Endothelial cell (in vitro differentiated cells): ENCODE measurements at places on chromosomes 16 and 17.
A peak's percentile ranks its signal among the peaks of the same experiment; 100 is the strongest.

DNA sequence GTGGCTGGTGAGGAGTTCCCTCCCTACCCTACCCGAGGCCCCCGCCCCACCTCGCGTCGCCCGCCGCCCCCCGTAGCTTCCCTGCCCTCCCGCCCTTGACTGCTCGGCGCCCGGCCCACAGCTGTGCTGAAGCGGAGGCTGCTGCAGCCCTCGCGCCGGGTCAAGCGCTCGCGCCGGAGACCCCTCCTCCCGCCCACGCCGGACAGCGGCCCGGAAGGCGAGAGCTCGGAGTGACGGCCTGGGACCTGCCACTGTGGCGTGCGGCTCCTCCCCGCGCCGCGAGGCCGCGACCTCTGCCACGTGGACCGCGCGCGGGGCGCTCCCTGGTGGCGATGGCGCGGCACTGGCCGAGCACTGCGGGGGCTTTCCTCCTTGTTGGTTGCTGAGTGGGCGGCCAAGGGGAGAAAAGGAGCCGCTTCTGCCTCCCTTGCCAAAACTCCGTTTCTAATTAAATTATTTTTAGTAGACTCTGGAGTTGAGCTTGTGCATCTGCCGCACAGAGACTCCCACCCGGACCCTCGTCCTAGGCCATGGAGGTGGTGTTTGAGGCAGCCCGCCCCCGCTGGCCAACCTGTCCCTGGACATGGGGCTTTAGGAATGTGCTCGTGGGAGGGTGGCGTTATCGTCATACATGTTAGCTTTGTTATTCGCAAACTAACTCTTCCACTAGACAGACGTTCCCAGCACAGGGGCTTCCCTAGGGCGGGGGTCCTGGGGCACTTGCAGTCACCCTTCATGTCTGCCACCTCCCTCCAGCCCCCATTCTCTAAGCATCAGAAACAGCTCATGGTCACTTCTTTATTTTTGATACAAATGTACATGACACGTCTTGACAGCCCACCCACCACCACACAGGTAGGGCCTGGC is 4.4 kb downstream of the TP53I13 start:
- peaks cover 5% of the 10 kb centered on the region for H3K4me1 ChIP-seq
- peak overlapping the region; percentile 56 for H3K4me3 ChIP-seq
- H3K27ac ChIP-seq, result peak overlapping the region; percentile 48

- H3K36me3 ChIP-seq, result no peaks in the 10 kb centered on the region
- no peaks in the 10 kb centered on the region for H3K4me1 ChIP-seq
- no peak overlapping the region for H3K4me3 ChIP-seq
- no peak overlapping the region for H3K27ac ChIP-seq
Measured at GRCh38 chr16:88351491-88352101, 31.2 kb upstream of the ZNF469 start.

- H3K36me3 ChIP-seq, result no peaks in the 10 kb centered on the region
- H3K4me3 ChIP-seq, result no peak overlapping the region
- no peak for DNase-seq
- no peaks in the 10 kb centered on the region for H3K4me1 ChIP-seq
- no peaks in the 10 kb centered on the region for H3K27me3 ChIP-seq
Measured at GRCh38 chr16:78982096-78982744, 618.3 kb downstream of the MAF start.

DNA sequence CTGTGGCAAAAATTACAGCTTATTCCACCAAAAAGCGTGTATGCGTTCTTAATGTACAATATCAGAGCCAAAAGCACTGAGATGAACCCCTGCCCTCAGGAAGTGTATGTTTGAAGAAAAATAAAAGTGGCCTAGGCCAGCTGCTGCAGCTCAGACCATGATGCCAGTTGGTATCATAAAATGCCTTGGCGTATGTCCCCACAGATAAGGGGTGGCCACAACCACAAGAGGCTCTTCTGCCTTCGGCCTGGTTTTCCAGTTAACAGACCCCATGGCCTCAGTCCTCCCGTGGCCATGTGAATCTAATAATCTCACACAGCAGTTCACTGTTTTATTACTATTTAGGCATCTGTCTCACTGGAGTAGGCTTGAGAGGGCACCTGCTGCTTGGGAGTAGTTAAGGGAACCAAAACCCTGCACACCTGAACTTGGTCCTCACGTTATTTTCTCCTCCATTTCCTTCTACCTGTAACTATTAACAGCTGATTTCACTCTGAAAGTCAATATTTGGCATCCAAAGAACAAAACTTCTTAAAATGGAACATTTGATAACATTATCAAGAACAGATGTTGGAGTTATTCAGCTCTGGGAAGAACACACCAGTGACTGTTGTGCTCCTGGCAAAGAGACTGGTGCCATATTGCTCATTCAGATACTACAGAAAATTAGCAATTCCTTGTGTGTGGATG is 34.8 kb upstream of the ERN1 start:
- no peak for DNase-seq
- H3K4me3 ChIP-seq, result no peak overlapping the region
- no peaks in the 10 kb centered on the region for H3K4me1 ChIP-seq
- H3K27ac ChIP-seq, result no peak overlapping the region
- peaks cover 7% of the 10 kb centered on the region for H3K36me3 ChIP-seq

- no peak overlapping the region for H3K4me3 ChIP-seq
- H3K36me3 ChIP-seq, result peaks cover 17% of the 10 kb centered on the region
- H3K27me3 ChIP-seq, result no peaks in the 10 kb centered on the region
- H3K27ac ChIP-seq, result no peak overlapping the region
- no peaks in the 10 kb centered on the region for H3K4me1 ChIP-seq
- DNase-seq, result no peak
Measured at GRCh38 chr16:84973776-84974523, 37.4 kb downstream of the ZDHHC7 start.

DNA sequence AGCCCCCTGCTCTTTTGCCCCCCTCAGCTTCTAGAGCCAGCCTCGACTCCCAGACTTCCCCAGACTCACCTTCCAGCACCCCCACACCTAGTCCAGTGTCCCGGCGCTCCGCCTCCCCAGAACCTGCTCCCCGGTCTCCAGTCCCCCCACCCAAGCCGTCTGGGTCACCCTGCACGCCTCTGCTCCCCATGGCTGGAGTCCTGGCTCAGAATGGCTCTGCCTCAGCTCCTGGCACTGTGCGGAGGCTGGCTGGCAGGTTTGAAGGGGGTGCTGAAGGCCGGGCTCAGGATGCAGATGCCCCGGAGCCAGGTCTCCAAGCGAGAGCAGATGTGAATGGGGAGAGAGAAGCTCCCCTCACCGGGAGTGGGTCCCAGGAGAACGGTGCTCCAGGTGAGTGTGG is 2.2 kb downstream of the ARHGEF15 start:
- no peak for DNase-seq
- peaks cover 19% of the 10 kb centered on the region for H3K27me3 ChIP-seq
- H3K4me1 ChIP-seq, result peaks cover 40% of the 10 kb centered on the region
- peaks cover 40% of the 10 kb centered on the region for H3K36me3 ChIP-seq
- peak overlapping the region; percentile 93 for H3K4me3 ChIP-seq
